Suprapubic skin (tissue), 4 donors: ENCODE measurements at places on chromosomes 7 and 10. TPM values are rescaled to one million over a fixed set of nuclear protein-coding genes. Genes with fewer than 3 reads are reported as not detected.

Gene NEUROD6
- total RNA-seq: not detected

Gene DNAJC12
- not detected for total RNA-seq

Gene IFIT5
- 4.3 TPM for total RNA-seq

Gene C1GALT1
- 65.0 TPM for total RNA-seq

GRCh38 chr7:50775231-50775630 is 7.5 kb downstream of the GRB10 start:
- H3K27me3 ChIP-seq: no peaks in the 10 kb centered on the region
- H3K4me1 ChIP-seq: no peaks in the 10 kb centered on the region
- H3K4me3 ChIP-seq: no peak overlapping the region

GRCh38 chr7:98974906-98975816 is 96.8 kb downstream of the TRRAP start:
- H3K4me3 ChIP-seq: no peak overlapping the region
- DNase-seq: peak; percentile 42
- no peak overlapping the region for H3K27ac ChIP-seq
- no peaks in the 10 kb centered on the region for H3K27me3 ChIP-seq
- peaks cover 100% of the 10 kb centered on the region for H3K36me3 ChIP-seq

DNA sequence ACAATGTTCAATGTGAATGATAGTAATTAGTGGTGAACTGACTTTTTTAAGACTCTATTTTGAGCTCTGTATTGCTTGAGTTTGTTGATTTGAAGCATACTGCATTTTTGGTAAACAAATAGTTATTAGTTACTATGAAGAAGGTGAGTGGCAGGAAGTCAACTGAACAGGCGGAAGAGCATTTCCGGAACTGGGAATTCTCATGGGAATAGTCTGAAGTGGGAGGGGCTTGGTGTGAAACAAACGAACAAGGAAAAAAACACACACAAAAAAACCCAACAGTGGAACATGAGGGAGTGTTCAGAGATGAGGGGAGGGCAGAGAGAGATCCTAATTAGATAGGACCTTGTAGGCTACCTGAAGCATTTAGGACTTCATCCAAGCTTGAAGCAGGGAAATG is 43.9 kb upstream of the C1QL3 start:
- no peaks in the 10 kb centered on the region for H3K4me1 ChIP-seq
- H3K4me3 ChIP-seq: no peak overlapping the region
- H3K27ac ChIP-seq: no peak overlapping the region
- H3K27me3 ChIP-seq: no peaks in the 10 kb centered on the region

GRCh38 chr10:32131388-32131787 is 75.2 kb upstream of the KIF5B start:
- no peaks in the 10 kb centered on the region for H3K36me3 ChIP-seq
- DNase-seq: no peak
- no peaks in the 10 kb centered on the region for H3K27me3 ChIP-seq
- no peak overlapping the region for H3K27ac ChIP-seq

DNA sequence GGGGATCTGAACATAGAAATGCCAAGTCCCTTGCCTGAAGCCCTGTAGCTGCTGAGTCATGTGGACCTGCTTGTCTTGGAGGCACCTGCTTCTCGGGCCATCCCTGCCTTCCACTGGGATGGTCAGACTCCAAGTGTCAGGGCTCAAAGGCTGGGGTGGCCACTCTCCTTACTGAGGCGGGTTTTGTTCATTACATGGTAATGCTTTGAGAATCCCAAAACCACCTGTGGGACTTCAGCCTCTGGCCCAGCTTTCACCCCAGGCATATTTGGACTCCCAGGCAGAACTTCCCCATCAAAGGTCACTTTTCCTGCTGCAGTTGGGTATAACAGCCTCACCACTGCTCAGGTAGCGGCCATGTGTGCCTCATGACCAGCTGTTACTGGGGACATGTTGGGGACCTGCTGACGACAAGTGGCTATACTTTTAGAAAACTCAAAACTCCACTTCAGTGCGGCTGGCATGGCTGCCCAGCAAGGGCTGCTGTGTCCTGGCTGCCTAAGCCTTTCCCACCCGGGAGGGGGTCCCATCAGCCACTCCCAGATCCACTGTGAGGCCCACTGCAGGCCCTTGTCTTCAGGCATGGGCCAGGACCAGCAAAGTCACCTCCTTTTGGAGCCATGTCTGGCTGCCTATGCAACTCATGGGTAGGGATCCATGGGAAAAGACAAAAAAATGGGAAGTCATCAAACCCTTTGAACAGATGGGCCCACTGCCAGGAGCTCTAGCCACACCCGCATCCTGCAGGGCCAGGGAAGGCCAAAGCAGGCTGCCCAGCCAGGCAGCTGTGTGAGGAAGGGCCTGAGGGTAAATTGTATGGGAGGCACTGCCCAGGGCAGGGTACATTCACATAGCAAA is 96.7 kb downstream of the ARHGAP22 start:
- no peaks in the 10 kb centered on the region for H3K4me1 ChIP-seq
- no peak for DNase-seq
- no peak overlapping the region for H3K4me3 ChIP-seq
- H3K27me3 ChIP-seq: no peaks in the 10 kb centered on the region
- no peaks in the 10 kb centered on the region for H3K36me3 ChIP-seq

DNA sequence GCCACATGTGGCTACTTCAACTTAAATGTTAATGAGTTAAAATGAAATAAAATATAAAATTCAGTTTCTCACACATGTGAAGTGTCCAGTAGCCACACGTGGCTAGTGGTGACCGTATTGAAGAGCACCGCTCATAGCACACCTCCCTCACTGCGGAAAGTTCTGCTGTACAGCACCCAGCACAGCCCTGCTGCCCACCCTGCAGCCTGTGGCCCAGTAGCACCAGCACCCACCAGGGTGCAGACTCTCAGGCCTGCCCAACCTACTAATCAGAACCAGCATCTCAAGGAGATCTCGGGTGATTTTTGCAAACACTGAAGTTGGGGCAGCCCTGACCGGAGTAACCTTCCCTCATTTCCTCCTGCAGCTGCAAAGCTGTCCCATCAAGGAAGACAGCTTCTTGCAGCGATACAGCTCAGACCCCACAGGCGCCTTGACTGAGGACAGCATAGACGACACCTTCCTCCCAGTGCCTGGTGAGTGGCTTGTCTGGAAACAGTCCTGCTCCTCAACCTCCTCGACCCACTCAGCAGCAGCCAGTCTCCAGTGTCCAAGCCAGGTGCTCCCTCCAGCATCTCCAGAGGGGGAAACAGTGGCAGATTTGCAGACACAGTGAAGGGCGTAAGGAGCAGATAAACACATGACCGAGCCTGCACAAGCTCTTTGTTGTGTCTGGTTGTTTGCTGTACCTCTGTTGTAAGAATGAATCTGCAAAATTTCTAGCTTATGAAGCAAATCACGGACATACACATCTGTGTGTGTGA is 162.8 kb upstream of the LANCL2 start:
- no peak for DNase-seq
- no peak overlapping the region for H3K4me3 ChIP-seq
- H3K36me3 ChIP-seq: peaks cover 91% of the 10 kb centered on the region
- H3K4me1 ChIP-seq: no peaks in the 10 kb centered on the region

DNA sequence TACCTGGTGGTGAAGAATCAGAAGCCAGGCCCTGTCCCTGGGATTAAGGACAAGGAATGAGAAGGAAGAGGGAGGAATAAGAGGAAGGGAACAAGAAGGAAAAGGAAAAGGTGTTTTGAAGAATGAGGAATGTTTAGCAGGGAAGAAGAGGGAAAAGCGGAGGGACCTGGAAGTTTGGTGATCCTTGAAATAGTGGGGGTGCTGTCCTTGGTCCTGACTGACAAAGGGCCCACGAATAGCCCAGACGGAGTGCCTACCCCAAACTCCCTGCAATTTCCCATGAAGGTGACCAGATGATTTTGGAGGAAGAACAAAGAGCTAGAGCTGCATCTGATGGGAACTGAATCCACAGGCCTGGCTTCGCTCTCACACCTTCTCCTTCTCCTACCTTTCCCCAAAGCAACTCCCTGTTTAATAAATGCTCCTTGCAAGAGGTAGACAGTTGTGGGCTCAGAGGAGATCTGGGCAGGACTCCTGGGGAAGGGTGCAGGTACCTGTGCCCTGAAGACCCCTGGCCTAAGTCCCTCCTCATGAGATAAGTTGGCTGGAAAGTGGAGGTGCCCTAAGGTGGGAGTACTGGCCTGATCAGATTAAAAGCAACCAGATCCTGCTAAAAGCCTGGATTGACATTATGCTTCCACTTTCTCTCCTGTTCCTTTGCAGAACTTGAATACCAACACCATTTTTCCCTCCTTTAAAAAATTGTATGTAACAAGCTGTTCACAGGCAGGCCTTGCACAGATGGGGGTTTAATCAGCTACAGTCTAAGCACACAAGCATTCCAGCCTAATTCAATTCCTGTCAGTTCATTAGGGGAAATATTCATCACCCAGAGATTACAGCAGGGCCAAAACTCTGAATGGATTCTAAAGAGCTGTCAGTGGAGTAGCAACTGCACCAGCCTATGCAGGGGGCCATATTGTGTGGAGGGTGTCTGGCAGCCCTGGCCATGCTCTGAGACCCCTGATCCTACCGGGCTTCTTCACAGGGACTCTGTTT is 19.4 kb downstream of the KAZALD1 start:
- no peaks in the 10 kb centered on the region for H3K4me1 ChIP-seq
- peaks cover 64% of the 10 kb centered on the region for H3K27me3 ChIP-seq
- H3K36me3 ChIP-seq: no peaks in the 10 kb centered on the region
- no peak overlapping the region for H3K4me3 ChIP-seq
- H3K27ac ChIP-seq: no peak overlapping the region
- no peak for DNase-seq

DNA sequence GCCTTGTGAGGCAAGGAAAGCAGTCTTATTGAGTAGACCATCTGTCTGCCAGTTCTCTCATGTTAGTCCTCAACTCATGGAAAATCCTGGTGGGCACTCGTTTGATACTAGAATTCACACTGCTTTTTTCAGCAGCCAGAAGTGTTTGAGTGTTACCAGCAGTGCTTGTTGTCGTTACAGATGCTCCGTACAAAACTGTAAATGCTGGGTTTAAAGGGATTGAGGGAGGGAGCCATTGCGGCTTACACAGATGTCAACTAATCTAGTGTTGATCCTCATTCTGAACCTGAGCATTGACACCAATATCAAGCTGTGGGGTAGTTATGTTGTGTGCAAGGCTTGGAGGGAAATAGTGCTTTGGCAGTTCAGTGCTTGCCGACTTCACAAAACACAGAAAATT is 348.6 kb downstream of the AUTS2 start:
- no peak overlapping the region for H3K4me3 ChIP-seq
- H3K4me1 ChIP-seq: no peaks in the 10 kb centered on the region
- H3K36me3 ChIP-seq: no peaks in the 10 kb centered on the region
- no peaks in the 10 kb centered on the region for H3K27me3 ChIP-seq
- DNase-seq: no peak
- no peak overlapping the region for H3K27ac ChIP-seq

GRCh38 chr10:96257944-96258343 is 13.4 kb downstream of the BLNK start:
- H3K27ac ChIP-seq: no peak overlapping the region
- no peaks in the 10 kb centered on the region for H3K27me3 ChIP-seq
- no peaks in the 10 kb centered on the region for H3K36me3 ChIP-seq
- H3K4me3 ChIP-seq: no peak overlapping the region
- DNase-seq: no peak

DNA sequence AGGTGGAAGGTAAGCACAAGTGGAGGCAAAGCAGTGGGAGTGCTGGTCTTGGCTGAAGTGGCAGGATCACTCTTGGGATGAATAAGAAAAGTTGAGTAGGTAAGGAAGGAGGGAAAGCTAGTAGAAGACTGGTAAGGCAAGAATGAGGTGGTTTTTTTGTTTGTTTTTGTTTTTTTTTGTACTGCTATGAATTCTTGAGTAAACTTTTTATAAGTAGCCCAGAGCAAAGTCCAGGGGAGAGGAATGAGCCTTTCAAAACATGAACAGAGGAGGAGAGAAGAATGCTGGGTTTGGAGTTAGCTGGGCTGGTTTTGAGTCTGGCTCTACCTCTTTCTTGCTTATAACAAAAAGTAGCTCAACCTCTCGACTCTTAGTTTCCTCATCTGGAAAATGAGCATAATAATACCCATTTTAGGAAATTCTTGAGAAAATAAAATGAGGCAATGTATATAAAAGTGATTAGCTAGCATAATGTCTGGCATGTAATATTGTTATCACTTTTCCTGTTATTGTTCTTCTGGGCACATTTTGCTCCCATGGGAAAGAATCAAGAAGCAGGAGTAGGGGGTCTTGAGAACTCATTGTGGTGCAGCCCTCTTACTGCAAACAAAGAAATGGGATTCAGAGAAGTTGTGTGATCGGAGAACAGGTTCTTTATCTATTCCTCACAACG is 24.1 kb upstream of the LRRC17 start:
- no peak overlapping the region for H3K27ac ChIP-seq
- no peaks in the 10 kb centered on the region for H3K36me3 ChIP-seq
- no peaks in the 10 kb centered on the region for H3K27me3 ChIP-seq
- no peak for DNase-seq

GRCh38 chr10:86654411-86655172 is at the start of gene OPN4:
Gene OPN4 (plus strand): TSS chr10:86654547. CDS start chr10:86654784, 237 bp downstream.
- no peak within 1 kb of the TSS for H3K27ac ChIP-seq
- DNase-seq: peak; percentile 68
- no peaks in the 10 kb centered on the region for H3K27me3 ChIP-seq
- peaks cover 5% of the 10 kb centered on the region for H3K4me1 ChIP-seq
- H3K4me3 ChIP-seq: no peak within 1 kb of the TSS

DNA sequence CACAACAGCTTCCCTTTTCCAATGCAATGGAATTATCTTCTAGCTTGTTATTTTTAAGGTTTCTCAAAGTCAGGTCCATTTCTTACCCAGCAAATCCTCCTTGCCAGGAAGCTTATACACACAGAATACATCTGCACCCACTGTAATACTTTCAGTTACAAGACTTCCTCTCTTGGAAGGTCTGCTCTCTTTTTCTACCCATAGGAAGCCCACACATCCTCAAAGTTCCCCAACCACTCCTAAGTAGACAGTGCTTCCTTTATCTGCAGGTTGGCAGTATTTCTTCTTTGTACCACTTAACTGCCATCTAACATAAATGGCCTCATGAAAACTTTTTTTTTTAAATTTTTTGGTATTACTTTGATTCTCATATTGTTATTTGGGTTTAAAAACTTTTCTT is 155.6 kb downstream of the TAX1BP1 start:
- H3K27ac ChIP-seq: no peak overlapping the region
- no peak overlapping the region for H3K4me3 ChIP-seq
- peaks cover 4% of the 10 kb centered on the region for H3K4me1 ChIP-seq
- H3K36me3 ChIP-seq: peaks cover 9% of the 10 kb centered on the region
- DNase-seq: no peak

- H3K36me3 ChIP-seq: no peaks in the 10 kb centered on the region
- DNase-seq: no peak
- no peak overlapping the region for H3K27ac ChIP-seq
- no peak overlapping the region for H3K4me3 ChIP-seq
- no peaks in the 10 kb centered on the region for H3K27me3 ChIP-seq
Observed at GRCh38 chr7:37050801-37051200, 326.5 kb upstream of the AOAH start.
